CD4-positive, alpha-beta T cell treated with Interleukin-2 at 100 ng/mL for 4 hours (primary cell): ENCODE measurements at places on chromosomes 13 and 19.
A peak's percentile ranks its signal among the peaks of the same experiment; 100 is the strongest.

- DNase-seq: no peak
Observed at GRCh38 chr13:114104655-114105520, 27.5 kb downstream of the RASA3 start.

- no peak for DNase-seq
Observed at GRCh38 chr13:49498206-49498605, 2.5 kb downstream of the PHF11 start.

GRCh38 chr13:98609756-98610155 lies 32.8 kb upstream of the STK24 start:
- DNase-seq: no peak

DNA sequence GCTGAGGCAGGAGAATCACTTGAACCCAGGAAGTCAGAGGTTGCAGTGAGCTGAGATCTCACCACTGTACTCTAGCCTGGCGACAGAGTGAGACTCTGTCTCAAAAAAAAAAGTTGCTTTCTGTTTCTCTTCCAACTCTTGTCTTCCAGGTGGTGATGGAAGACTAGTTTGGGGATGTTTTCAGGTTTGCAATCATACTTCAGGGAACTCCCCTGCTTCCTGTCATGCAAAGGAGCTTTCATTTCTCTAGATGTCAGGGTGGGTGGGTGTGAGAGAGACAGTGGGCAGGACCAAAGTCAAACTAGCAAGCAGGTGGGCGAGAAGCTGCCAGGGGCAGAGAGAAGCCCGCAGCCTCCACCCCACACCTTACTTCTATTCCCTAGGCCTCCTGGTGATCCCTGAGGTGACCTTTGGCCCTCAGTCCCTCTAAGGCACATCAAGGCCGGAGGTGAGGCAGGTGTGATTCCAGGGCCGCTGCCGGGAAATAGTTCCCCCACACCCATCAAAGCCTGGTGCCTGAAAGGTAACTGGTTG lies 25.7 kb downstream of the CCNE1 start:
- DNase-seq: peak; percentile 47

GRCh38 chr19:29811125-29812079 lies at the start of gene CCNE1:
Gene CCNE1, plus strand, starts transcription at chr19:29811991. Its CDS starts 565 bp downstream, at chr19:29812556.
- DNase-seq: peak; percentile 93

DNA sequence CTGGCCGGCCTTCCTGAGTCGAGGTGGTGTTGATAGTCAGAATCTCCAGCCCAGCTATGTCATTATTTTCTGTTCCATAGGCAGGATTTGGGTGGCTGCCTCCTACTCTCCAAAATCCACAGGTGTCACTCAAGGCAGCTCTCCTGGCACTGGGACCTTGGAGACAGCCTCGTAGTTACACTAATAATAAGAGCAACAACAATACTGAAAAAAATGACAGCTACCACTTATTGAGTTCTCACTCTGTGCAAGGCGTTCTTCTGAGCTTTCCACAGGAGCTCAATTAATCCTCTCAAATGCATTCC lies 12.2 kb upstream of the KLK12 start:
- no peak for DNase-seq
